ENCODE measurements at places on chromosomes 1 and 21.

DNA sequence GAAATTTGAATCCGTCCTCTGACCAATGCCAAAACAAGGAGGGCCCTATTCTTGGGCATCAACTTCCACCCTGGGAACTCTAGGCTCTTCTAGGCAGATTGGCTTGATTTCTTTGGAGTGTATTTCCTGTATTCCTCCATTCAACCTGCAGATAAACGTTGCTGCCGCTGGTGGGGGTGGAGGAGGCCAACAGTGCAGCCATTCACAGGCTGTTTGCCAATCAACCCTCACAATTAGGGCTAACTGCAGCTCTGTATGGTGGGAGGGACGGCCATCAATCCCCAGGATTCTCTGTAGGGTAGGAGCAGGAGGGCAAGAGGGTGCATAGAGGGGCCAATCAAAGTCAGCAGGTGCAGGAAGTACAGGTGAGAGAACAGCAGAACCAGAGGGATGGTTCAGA lies 273.1 kb upstream of the PROX1 start:
- no peak for DNase-seq

DNA sequence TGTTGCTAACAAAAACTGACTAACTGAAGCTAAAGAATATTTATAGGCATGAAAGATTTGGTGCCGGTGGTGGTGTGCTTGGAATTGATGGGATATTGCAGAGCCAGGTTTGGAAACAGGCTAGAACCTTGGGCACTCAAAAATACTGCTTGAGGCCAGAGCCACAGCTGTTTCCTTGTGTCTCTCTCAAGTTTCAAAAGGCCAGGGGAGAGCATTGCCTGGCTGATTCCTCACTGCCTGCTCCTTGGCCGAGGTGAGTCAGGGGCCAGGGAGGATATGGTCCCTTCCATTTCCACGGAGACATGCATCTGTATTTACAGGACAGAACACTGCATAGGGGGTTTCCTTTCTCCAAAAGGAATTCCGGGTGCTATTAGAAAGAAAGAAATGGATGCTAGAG lies 36.1 kb upstream of the IVNS1ABP start:
- DNase-seq: no peak

- DNase-seq: peak; percentile 13
Observed at GRCh38 chr1:247373721-247374141, 42.1 kb upstream of the ZNF496 start.

GRCh38 chr1:183920651-183921050 lies 115.7 kb downstream of the RGL1 start:
- DNase-seq: peak; percentile 40

DNA sequence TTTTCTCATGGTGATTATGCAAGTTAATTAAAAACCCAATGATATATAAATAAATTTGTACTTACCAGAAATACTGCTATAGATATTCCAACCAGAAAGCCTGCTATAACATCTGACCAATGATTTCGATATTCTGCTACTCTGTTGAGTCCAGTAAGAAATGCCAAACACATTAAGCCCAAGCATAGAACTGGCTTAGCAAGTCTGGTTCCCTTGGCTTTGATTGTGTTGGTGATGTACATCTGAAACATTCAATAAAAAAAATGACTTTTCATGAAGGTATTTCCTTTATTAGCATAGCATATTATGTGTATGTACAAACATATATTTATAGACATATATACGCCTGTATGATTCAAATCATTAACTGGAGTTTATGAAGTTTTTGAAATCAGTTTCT lies 82.8 kb downstream of the PLPPR5 start:
- DNase-seq: no peak

DNA sequence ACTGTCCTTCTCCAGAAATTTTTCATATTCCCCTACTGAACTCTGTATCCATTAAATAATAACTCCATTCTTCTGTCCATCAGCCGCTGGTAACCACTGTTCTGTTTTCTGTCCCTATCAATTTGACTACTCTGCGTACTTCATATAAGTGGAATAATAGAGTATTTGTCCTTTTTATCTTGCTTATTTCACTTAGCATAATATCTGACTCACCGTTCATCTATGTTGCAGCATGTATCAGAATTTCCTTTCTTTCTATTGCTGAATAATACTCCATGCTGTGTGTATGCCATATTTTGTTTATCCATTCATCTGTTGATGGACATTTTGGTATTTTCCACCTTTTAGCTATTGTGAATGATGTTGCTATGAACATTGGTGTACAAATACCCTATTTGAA lies 71.9 kb downstream of the CEP350 start:
- no peak for DNase-seq

GRCh38 chr1:44288883-44289282 lies 66.2 kb downstream of the ERI3 start:
- no peak for DNase-seq

GRCh38 chr1:37305841-37306240 lies 168.5 kb upstream of the ZC3H12A start:
- no peak for DNase-seq

GRCh38 chr21:27693376-27693775 lies 726.5 kb upstream of the ADAMTS5 start:
- DNase-seq: no peak

DNA sequence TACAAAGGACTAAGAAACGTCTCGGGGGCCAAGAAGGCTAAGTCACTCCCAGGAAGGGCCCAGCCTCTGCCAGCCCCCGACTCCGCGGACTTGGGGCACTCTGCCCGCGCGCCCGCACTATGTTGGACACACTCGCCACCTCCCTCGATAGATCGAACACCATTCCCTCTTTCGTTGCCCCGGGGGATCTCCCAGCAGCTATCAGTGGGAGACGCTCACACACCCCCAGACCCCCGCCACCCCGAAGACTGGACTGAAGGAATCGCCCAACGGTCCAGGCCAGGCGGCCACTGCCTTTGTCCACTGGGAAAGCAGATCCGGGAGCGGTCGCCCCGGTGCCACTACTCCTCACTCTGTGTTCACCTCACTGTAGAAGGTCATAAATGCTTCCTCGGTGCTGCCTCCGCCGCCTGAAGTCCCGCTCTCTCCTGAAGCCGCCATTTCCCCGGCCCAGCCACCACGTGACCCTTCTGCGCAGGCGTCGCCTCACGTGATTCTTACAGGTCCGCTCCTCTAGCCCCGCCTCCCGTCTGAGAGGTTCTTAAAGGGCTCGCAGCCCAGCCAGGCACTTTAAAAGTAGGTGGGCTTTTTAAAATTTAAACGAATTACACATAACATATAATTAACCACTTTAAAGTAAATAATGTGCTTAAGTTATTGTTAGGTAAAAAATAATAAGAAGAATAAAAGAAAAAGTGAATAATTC lies at the start of gene DNAJC8:
Gene DNAJC8, minus strand, starts transcription at position 472 of the 706 bp plus-strand sequence. Its CDS starts 31 bp downstream, at position 441.
- DNase-seq: peak; percentile 89

DNA sequence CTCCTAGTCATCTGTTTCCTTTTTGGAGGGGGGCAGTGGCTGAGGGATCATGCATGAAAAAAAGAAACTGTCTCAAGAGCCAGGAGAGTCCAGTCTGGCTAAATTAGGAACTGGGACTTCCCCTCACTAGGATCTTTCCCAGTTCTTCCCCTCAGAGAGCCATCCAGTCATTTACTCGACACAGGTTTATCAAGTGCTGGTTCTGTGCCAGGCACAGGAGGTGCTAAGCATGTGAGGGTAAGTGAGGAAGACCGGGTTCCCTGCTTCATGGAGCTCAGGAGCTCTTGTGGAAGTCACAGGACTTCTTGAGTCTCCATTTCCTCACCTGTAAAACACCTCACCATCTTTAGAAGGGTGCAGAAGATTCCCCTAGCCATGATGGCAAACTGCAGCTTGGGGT lies 8.6 kb upstream of the NUAK2 start:
- no peak for DNase-seq

- no peak for DNase-seq
Observed at GRCh38 chr1:203080456-203080855, 5.4 kb downstream of the MYOG start.

- no peak for DNase-seq
Observed at GRCh38 chr1:43844114-43844513, 89.5 kb upstream of the ARTN start.

DNA sequence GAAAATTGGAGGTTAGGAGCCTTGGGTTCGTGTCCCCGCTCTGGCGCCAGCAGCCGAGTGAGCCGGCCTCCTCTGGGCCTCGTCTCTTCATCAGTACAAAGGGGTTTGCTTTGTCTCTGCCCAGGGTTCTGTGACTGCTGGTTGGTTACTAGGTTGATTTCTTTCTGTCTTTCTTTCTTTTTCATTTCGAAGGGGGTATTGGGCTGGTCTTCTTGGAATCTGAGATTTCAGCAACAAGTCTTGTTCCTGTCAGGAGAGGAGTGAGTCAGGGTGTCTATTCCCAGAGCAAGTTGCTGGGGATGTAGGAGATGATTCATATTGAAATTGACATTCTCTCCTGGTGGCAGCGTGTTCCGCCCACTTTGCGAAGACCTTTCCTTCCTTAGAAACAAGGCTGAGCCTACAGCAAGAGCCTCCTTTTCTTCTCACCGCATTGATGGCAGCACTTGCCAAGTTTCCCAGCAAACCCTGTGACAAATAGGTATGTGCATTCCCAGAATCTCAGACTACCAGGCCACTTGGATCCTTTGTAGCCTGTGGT lies 79.2 kb downstream of the MAN1C1 start:
- DNase-seq: peak; percentile 27

GRCh38 chr1:54122992-54123391 lies 29.8 kb downstream of the CDCP2 start:
- no peak for DNase-seq

DNA sequence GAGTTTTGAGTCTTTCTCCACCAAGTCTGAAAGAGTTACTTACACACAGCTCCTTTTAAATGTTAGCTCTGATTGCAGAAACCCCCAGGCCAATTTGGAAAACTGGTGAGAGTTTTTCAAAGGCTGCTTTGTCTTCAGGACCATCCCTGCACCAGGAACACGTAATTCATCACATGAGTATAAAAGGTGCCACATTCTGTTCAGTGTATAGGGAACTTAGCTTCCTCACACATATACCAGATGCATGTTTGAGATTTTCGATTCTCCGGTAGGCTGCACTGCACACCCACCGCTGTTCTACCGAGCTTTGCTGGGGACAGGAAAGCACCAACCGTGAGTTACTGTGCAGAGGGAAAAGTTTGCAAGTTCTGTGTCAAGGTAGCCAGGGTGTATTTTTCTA lies 28.3 kb upstream of the KCNK2 start:
- no peak for DNase-seq

GRCh38 chr1:172255223-172255560 lies 165.3 kb upstream of the C1orf105 start:
- no peak for DNase-seq

DNA sequence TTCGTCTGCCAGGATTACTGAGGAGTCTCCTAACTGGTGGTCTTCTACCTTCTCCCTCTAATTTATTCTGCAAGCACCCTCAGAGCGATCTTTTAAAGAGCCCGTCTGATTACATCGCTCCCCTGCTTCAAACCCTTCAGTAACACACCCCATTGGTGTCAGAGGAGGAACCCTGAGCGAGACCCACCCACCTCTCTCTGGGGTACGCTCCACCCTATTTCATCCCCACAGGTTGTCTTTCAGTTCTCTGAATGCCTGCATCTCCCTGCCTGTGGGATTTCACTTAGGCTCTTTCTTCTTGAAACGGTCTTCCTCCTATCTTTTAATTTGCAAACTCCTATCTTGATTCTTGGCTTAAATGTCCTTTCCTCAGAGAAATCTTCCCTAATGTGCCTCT lies 39.4 kb downstream of the C1orf21 start:
- no peak for DNase-seq

GRCh38 chr1:22712502-22713271 lies 2.0 kb downstream of the EPHB2 start:
- DNase-seq: no peak

- DNase-seq: no peak
Observed at GRCh38 chr1:23434260-23434775, 9.8 kb upstream of the TCEA3 start.

- no peak for DNase-seq
Observed at GRCh38 chr1:79375352-79375751, 368.8 kb upstream of the ADGRL4 start.

- DNase-seq: no peak
Observed at GRCh38 chr21:38561205-38561604, 62.9 kb upstream of the ERG start.

DNA sequence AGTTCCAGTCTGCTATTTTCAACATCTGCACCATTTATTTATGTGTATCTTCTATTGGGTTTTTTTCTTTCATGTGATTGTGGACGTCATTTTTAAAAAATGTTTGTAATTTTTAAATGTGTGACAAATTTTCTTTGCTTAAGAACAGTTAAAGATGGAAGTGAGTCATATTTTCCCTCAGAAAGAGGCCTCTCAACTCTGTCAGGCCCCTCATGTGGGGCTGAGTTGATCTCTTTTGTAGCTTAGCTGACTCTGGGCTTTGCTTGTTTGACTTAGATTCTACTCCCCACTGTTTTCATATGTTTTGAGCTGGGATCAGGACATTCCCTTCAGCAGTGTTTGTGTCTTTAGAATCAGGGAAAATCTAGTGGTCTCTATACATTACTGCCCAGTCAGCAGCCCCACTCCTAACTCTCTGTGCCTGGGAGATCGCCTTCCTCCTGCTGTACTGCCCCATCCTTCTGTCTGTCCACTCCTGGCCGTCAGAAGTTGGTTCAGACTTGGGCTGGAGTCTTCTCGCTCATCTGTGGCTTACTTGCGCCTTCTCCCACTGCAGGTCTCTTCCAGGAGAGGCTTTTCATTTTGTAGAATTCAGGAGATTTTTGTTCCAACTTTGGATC lies 137.4 kb downstream of the DYRK1A start:
- DNase-seq: no peak

DNA sequence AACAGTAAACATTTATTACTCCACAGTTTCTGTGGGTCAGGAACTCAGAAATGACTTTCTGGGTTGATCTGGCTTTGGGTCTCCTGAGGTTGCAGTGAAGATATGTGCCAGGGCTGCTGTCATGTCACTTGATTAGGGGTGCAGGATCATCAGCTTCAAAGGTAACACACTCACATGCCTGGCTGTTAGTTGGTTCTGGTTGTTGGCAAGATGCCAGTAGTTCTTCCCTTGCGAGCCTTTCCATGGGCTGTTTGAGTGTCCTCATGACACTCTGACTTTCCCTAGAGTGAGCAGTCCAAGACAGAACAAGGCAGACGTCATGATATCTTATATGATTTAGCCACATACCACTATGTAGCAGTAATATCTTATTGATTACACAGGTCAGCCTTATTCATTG lies 1.8 kb downstream of the SWT1 start:
- no peak for DNase-seq

DNA sequence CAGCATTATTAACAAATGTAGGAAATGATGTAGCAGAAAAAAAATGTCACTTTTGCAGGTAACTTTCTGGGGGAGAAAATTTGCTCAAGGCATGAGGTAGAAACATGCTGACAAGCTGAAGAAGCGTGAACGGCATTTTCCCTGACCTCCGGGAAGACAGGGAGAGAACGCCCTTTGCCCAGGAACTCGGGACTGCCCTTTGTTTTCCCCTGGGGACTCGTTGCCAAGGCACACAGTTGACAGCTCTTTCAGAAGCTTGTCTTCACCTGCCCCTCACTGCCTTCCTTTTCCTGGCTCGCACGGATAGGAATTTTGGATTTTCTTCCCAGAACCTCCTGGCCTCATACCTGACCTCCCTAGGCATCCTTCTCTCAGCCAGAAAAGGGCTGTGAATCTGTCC lies 52.7 kb upstream of the COA6 start:
- no peak for DNase-seq

GRCh38 chr21:45537111-45537745 lies 5.0 kb downstream of the SLC19A1 start:
- no peak for DNase-seq

- DNase-seq: no peak
Observed at GRCh38 chr1:2989976-2990375, 31.3 kb upstream of the ACTRT2 start.
